ENCODE measurements at places on chromosomes 11 and 22.

DNA sequence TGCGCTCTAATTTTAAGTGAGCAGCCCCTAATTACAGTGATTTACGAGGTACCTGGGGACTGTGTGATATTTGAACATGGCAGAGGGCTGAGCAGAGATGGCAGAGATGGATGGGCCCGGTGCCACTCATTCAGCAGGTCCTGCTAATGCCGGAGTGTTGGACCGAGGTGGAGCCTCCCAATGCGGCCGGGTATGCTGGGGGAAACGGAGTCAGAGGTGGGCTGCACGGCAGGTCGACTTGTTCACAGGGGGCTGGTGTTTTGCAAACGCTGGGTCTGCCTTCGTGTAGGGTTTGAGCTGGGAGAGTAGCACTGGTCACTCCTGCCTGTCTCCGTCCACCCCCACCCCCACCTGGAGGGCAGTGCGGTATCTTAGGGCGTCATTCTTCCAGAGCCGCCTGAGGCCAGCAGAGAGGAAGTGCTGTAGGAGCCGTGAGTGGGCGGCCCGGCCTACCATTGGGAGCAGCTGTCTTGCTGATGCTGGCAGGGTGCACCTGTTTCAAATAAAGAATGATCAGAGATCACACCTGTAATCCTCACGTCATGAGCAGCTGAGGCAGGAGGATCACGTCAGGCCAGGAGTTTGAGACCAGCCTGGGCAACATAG lies 122.6 kb downstream of the IGLL1 start:
- DNase-seq: no peak

GRCh38 chr11:71329165-71329510 lies 76.8 kb upstream of the SHANK2 start:
- DNase-seq: no peak

DNA sequence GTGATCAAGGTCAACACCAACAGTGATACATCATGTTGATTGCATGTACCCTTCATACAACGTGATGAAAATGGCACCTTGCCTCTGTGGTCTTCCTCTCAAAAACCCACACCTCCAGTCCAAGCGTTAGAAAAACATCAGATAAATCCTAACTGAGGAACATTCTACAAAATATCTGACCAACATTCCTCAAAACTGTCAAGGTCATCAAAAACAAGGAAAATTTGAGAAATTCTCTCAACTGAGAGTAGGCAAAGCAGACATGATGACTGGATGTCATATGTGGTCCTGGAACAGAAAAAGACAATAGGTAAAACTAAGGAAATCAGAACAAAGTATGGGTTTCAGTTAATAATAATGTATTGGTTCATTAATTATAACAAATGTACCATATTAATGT lies 64.0 kb upstream of the POU2AF1 start:
- no peak for DNase-seq

GRCh38 chr22:17121233-17122195 lies at the start of gene TMEM121B:
Gene TMEM121B (minus strand): TSS chr22:17121360. CDS start chr22:17121127, 233 bp downstream.
- peak; percentile 54 for DNase-seq

DNA sequence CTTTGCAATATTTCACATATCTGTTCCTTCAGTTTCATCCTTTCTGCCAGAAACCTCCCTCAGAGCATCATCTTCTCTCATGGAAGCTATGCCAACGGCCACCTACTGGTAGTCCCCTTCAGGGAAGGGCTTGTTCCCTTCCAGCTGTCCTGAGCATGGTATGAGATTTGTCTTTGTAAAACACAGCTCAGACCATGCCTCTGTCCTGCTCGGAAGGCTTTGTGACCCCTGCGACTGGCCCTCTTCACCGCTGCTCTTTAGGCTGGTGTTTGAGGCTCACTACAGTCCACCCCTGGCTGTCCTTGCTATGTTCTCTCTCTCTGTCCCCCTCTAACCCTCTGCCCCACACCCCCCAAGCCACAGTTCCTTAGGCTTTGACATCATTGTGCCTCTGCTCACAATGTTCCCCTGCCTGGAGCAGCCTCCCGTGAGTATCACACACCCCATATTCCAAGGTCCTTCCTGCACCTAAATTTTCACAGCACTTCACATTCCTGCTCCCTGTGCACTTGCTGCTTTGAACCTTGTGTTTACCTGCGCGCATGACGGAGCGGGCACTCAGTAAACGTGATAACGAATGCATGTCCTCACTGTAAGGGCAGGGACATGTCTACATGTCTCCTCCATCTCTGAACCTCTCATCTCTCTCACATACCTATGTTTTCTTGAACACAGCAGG lies 24.0 kb upstream of the ACER3 start:
- no peak for DNase-seq

GRCh38 chr11:36088266-36088972 lies 144.6 kb downstream of the LDLRAD3 start:
- no peak for DNase-seq

GRCh38 chr11:87597725-87598124 lies 560.0 kb downstream of the TMEM135 start:
- DNase-seq: no peak

DNA sequence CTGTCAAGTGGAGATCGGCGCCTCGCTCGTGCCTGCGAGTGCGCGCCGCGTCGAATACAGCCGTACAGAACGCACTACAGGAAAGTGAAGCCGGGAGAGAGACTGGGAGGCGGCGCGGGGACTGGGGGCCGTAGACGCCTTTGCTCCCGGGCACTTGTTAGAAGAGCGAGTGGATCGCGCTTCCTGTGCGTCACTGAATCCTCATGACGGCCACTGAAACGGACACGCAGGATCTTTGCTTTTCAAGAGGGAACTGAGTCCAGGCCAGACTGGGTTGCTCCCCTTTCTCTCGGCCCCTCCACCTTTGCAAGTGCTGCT lies 314 bp downstream of the RIC8A start:
- DNase-seq: no peak

DNA sequence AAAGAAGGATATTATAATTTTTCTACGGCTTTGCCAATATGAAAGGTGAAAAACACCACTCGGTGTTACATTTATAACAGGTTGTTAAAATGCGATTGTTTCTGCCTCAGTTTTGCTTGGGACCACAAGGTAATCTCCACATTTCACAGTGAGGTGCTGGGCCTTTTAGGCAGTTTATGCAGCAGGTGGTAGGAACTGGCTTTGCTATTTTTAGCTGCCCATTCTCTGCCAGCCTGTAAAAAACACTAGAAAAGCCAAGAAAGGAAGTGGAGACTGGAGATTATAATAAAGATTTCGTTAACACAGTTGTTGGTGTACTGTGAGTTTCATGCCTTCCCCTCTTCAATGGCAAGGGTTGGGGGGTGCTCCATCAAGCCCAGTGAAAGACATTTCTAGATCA lies 8.0 kb upstream of the MRPL16 start:
- DNase-seq: no peak

GRCh38 chr11:77141034-77141433 lies 13.0 kb downstream of the MYO7A start:
- no peak for DNase-seq

- peak; percentile 76 for DNase-seq
These were observed 26.0 kb downstream of the ZNRF3 start for GRCh38 chr22:28909375-28909774.

- peak; percentile 72 for DNase-seq
These were observed 74.9 kb upstream of the HORMAD2 start for GRCh38 chr22:30005213-30005857.
